ENCODE measurements at places on chromosomes 7 and 10.

DNA sequence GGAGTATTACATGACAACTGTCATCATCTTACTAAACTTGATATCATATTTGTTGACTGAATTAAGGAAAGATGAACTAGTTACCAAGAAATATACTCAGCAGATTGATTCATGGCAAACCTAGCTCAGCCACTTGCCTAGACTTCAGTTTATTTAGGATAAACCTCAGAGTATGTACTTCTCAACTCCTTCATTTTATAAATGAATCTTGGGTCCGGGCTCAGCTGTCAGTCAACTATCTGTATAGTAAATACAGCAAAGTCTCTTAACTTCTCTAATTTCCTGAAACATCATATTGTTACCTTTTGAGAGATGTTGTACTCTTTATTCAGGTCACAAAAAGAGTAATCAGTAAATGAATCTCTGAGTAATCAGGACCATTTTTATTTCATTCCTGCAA lies 211.0 kb upstream of the KLF14 start:
- DNase-seq: no peak

DNA sequence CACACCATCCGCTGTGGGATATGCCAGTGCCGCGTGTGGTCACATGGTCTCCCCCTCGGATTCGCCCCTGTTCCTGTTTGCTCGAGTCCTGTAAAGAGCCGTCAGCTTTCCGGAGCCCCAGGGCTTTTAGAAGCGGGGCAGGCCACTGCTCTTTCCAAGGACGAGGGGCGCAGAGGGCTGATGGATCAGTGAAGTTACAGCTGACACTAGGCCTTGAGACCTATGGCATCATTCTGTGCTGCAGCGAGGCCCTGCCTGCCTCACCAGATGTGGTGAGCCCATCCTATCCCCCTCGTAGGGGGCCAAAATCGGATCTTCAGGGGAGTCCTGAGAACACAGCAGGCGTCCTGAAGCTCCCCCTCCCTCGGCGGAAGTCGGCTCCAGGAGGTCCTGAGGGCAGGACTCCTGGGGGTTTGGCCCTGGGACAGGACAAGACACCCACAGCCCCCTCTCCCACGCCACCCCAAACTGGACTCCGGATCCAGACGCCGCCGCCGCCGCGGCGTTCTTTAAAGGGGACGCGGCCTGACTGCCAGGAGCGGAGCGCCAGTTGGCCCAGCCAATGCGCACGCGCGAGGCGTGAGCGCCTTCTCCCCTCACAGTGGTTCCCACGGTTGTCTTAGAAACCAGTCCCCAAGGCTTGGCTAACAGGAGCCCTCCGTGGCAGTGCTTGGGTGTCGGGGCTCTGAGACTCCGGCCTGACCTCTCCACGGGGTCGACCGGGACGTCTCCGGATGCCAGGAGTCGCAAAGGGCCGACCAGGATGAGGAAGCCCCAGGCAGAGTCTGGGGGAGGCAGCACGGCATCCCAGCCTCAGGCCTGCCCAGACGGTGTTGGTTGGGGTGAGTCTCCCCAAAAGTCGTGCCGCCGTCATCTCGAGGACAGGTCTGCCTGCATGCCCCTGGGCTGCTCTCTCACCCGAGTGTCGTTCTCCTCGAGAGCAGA lies 371.7 kb downstream of the ZNF716 start:
- no peak for DNase-seq

DNA sequence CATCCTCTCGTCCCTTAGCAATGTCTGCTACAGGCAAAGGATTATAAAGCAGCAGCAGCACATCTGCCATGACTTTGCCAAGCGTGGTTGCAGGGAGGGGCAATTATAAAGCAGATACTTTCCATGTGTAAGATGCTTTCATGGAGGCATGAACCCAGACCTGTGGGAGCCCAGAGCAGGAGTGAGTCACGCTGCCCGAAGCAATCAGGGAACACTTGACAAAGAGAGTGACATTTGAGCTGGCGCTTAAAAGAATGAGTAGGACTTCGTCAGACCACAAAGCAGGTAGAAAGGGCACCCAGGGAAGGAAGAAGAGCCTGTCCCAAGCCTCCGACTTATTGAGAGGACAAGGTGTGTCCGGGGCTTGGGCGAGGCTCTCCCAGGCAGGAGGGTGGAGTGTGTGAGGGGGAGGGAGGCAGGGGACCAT lies 147.2 kb downstream of the MYOF start:
- no peak for DNase-seq

- no peak for DNase-seq
Measured at GRCh38 chr10:120217736-120218135, 239.3 kb upstream of the PLPP4 start.

DNA sequence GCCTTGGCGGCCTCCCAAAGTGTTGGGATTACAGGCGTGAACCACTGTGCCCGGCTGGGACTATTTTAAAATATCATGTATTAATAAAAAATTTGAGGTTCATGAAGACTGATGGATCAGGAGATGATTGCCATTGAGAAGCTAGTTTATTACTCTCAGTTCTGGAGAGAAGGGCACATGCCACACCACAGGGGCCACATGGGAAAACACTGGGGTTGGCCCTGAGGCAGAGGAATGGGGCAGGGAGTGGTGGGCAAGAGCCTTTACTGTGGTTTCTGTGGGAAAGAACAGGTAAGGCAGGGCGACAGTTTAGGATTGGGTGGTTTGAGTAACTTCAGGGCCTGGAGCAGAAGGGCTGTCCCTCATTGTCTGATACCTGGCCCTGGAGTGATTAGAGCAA lies 6.8 kb upstream of the TBRG4 start:
- no peak for DNase-seq

DNA sequence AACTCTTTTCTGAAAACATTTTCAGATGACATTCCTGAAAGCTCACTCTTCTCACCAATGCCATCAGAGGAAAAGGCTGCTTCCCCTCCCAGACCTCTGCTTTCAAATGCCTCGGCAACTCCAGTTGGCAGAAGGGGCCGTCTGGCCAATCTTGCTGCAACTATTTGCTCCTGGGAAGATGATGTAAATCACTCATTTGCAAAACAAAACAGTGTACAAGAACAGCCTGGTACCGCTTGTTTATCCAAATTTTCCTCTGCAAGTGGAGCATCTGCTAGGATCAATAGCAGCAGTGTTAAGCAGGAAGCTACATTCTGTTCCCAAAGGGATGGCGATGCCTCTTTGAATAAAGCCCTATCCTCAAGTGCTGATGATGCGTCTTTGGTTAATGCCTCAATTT lies 16.5 kb downstream of the ANLN start:
- no peak for DNase-seq

GRCh38 chr10:44390585-44391072 lies 5.7 kb upstream of the CXCL12 start:
- DNase-seq: no peak

DNA sequence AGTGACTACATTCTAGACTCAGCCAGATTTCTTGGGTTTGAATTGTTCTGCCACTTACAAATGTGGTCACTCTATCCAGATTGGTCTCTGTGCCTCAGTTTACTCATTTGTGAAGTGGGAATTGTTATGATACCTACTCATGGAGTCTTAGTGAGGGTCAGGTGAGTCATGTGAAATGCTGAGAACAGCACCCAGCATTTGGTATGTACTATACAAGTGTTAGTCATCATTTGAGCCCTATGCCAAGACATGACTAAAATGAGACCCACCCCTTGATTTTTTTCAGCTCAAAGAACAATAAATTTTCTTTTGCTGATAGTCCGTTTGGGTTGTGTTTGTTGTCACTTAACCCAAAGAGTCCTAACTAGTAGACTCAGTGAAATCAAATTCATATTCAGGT lies 92.8 kb downstream of the CHN2 start:
- no peak for DNase-seq

- no peak for DNase-seq
Measured at GRCh38 chr7:138167222-138167621, 91.0 kb downstream of the AKR1D1 start.

- no peak for DNase-seq
Measured at GRCh38 chr10:124878457-124878739, 63.5 kb upstream of the ZRANB1 start.

DNA sequence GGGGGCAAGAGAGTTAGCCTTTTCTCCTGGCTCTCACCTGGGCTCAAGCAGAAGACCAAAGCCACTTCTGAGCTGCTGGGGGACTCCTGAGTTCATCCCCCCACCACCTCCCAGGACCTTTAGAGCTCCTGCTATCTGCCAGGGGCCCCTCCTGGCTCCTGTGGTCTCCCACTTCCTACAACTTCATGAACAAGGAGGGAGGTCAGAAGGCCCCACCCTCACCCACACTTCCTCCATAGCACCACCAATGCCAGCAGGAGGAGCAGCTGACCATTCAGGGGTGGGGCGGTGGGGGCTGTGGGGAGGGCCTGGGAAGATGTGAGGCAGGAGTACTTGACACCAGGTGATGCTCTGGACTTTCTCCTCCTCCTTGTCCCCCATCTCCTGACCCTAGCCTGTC lies 32.6 kb upstream of the ADCYAP1R1 start:
- DNase-seq: no peak

- no peak for DNase-seq
Measured at GRCh38 chr7:140689199-140690152, 7.0 kb upstream of the NDUFB2 start.
